Activated CD4-positive, alpha-beta T cell treated with anti-CD3 and anti-CD28 coated beads for 4 hours (primary cell): ENCODE measurements at places on chromosomes 13 and 19.

GRCh38 chr19:43738780-43739211 is 16.0 kb downstream of the SMG9 start:
- DNase-seq, result no peak

DNA sequence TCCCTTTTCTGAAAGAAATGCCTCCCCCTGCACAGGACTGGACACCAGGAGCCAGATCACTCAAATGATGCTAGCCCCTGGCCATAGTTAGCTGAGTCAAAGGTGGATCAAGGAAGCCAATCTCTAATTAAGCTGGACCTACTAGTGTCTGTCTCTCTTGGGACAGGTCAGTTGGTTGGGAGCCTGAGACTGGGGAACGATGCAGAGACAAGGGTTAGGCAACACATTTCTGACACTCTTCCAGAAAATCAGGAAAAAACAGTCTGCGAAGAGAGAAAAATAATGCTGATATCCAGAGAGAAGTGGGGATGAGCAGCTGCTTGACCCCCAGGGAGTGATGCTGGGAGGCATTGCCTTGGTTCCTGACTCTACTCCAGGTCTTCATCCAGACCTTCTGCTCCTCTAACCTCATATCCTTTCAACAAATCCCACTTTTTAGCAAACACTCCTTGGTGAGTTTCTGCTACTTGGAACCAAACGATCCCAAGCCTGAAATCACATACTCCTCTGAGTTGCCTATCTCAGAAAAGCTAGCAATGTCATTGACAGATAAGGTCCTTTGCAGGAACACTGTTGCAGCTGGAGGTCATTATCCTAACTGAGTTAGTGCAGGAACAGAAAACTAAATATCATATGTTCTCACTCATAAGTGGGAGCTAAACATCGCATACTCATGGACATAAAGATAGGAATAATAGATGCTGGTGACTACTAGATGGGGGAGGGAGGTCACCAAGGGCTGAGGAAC is 369.7 kb downstream of the COG6 start:
- DNase-seq, result no peak

GRCh38 chr13:28396053-28396452 is 98.9 kb downstream of the FLT1 start:
- DNase-seq, result no peak

GRCh38 chr13:108368250-108368905 is 98.9 kb downstream of the TNFSF13B start:
- DNase-seq, result no peak

GRCh38 chr13:50358231-50359040 is 343.2 kb downstream of the KCNRG start:
- DNase-seq, result no peak

DNA sequence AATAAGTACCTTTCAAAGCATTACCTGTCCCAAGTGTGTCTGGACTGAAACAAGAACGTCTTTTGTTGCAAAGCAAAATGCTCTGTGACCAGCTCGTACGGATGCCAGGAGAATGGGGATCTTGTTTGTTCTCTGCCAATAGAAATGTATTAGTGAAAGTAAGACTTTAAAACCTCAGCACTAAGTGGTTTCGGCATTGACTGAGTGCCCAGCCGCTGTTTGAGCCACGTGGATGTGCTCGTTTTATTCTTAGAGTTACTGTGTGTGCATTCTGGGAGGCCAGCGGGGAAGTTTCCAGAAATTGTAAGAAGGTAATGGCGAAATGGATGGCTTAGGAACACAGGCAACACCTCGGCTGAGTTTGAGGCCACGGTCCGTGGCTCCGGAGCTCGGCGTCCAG is 117.1 kb upstream of the USP29 start:
- no peak for DNase-seq

- DNase-seq, result no peak
These were observed 39.3 kb downstream of the BRD4 start for GRCh38 chr19:15292847-15293582.

DNA sequence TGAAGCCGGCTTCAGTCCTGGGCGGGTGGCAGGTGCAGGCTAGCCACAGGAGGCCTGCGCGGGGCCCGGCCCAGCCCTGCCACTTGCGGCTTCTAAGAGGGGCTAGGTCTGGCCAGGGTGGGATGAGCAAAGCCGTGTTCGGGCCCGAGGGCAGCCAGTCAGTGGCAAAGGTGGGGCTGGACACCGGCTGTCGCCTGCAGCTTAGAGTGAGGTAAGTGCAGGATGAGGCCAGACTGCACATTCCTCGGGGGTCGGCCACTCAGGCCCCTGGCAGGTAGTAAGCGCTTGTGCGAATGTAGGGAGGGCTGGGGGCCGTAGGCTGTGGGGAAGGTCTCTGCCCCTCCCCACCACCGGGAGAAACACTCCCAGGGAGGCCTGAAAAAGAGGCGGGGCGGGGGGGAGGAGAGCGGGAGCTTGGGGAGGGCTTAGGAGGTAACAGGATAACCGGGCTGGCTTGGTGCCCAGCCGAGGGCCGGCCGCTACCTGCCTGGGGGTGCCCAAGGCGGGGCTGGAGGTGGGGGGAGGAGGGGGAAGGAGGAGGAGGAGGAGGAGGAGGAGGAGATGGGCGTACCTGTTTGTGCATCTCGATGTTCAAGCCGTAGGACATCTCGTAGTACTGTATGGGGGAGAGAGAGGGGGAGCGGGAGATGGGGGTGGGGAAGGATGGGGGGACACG is 6.4 kb downstream of the TLE5 start:
- no peak for DNase-seq

- DNase-seq, result no peak
These were observed 36.7 kb upstream of the C13orf46 start for GRCh38 chr13:114010401-114011101.

DNA sequence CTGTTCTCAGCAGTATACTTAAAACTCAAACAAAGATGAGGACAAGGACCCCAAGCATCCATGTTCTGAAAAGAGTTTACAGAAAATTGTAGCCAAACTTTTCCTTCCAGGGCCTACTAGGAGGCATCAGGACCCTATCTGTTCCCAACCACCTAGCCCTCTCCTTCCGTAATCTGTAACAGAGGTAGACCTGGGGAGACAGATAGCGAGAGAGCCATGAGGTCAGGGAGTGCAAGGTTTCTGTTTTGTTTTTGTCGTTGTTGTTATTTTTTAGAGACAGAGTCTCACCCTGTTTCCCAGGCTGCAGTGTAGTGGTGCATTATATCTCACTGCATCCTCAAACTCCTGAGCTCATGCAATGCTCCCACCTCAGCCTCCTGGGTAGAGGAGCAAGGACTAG is 83.9 kb upstream of the POSTN start:
- no peak for DNase-seq

- DNase-seq, result no peak
These were observed 936.9 kb downstream of the EFNB2 start for GRCh38 chr13:105598529-105598928.

DNA sequence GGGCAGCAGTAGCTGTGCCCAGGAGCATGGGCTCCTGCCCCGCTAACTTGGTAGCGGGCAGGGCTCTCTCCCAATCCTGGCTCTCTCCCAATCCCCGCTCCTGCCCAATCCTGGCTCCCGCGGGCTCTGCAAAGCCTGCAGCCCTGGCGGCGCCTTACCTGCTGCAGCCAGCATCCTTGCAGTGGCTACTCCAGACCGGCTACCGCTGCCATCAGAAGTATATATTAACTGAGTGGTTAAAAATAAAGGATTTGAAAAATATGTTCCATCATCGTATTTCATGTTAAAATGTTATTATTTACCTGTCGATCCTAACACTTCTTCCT is 698.2 kb downstream of the SLITRK1 start:
- DNase-seq, result no peak

DNA sequence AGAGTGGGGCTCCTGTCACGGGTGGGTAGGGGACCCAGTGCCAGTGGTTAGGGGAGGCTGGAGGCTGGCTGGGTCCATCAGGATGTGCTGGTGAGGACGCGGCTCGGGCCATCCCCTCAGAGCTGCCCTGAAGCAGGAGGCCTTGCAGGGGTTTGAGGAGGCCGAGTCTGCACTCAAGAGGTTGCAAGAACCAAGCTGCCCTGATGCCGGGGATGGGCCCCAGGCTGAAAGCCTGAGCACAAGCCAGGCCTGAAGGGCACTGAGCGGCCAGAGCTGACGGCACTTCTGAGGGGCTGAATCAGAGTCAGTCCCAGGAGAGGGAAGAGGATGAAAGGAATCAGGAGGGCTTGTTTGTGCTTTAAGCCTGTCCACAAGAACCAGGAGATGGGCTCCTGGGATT is 92.9 kb downstream of the RGCC start:
- DNase-seq, result no peak

GRCh38 chr13:26950546-26950945 is 190.0 kb upstream of the GPR12 start:
- no peak for DNase-seq

- DNase-seq, result no peak
These were observed 19.2 kb downstream of the ATP4B start for GRCh38 chr13:113638806-113639205.

GRCh38 chr13:80151016-80151415 is 189.9 kb downstream of the SPRY2 start:
- no peak for DNase-seq
